ENCODE measurements at places on chromosomes 3 and 15.
A peak's percentile ranks its signal among the peaks of the same experiment; 100 is the strongest.

DNA sequence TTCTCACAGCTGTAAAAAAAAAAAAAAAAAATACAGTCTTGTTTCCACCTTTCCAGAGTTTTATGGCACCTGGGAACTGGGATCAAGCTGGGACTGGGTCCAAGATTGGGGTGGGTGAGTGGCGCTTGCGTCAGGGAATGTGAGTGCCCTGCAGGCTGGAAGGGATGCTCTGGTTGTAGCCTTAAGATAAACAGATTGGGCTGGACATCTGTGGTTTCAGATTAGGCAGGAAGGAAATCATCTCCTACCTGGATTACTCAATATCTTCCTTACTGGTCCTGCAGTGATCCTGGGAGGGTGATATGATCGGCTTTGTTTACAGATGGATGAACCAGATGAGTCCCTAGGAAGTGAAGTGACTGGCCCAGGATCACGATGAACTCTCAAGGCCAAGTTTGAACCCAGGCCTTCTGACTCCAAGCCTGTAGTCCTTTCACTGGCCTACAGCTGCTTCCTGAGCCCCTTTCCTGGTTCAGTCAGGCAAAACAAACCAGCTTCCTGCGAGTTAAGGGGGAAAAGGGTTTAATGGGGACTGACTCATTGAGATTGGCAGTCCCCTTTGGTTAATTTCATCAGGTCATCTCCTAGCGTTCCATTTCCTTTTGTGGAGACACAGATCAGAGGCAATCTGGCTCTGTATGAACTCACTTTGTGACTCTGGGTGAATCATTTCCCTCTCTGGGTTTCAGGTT lies 179.8 kb downstream of the THSD4 start:
- DNase-seq: no peak

DNA sequence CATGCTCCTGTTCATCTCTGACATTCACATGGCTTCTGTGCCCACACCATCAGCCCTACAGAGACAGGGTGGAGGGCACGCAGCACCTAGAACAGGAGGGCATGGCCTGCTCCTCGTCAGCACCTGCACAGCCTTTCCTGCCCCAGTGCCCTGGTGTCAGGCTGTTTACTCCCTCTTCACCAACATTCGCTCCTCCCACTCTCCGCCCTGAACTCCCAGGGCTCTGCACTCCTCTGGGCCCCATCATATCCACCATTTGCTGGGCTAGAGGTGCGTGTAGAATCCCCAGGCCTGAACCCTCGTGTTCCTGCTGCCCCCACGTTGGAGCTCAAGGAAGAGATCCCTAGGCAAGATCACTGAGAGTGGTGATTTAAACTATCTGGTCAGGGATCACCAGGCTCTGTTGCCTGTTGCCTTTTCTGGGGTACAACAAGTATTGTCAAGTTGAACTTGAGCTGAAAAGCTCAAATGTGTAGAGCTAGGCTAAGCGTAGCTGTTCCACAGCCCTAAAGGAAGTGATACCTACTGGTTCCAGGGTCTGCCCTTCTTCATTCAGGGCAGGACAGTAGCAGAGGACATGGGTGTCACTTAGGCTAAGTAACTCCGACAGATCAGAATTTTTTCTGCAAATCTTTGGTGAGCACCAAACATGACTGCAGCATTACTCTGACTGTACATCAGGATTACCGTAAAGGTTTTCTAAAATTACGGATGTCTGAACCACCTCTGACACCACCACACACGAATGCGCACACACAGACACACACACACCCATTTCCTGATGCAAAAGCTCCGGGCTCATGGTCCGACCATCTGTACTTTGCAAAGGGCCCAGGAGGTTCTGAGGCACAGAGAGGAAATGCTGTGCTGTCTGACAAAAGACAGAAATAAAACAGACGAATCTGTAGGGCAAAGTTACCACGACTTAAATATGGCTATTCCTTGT lies 43.7 kb upstream of the GNB5 start:
- peak; percentile 36 for DNase-seq

DNA sequence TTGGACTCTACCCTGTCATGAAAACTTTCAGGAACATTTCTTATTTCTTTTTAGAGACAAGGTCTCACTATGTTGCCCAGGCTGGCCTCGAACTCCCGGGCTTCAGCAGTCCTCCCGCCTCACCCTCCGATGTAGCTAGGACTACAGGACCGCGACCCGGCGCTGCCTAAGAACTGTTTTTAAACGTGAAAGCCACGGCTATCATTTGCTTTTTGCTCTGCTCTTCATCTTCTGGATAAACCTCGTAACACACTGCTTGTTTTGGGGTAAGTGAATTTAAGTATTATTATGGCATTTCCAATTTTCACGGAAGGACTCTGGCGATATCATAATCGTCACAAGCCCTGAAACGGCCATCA lies 14.3 kb upstream of the CCNL1 start:
- DNase-seq: no peak

- DNase-seq: no peak
These were observed 84.7 kb upstream of the LRRN1 start for GRCh38 chr3:3714572-3714971.

- no peak for DNase-seq
These were observed 472.5 kb upstream of the SGO1 start for GRCh38 chr3:20658491-20658890.

DNA sequence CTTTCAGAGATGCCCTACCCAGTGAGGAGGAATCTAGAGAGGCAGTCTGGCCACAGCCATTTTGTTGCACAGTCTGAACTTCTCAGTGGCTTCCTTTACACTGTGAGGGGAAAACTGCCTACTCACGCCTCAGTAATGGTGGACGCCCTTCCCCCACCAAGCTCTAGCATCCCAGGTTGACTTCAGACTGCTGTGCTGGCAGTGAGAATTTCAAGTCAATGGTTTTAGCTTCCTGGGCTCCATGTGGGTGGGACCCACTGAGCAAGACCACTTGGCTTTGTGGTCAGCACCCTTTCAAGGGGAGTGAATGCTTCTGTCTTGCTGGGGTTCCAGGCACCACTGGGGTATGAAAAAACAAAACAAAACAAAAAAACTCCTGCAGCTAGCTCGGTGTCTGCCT lies 663.2 kb upstream of the ZNF385D start:
- DNase-seq: no peak
